ENCODE measurements at places on chromosomes 7 and 10.

DNA sequence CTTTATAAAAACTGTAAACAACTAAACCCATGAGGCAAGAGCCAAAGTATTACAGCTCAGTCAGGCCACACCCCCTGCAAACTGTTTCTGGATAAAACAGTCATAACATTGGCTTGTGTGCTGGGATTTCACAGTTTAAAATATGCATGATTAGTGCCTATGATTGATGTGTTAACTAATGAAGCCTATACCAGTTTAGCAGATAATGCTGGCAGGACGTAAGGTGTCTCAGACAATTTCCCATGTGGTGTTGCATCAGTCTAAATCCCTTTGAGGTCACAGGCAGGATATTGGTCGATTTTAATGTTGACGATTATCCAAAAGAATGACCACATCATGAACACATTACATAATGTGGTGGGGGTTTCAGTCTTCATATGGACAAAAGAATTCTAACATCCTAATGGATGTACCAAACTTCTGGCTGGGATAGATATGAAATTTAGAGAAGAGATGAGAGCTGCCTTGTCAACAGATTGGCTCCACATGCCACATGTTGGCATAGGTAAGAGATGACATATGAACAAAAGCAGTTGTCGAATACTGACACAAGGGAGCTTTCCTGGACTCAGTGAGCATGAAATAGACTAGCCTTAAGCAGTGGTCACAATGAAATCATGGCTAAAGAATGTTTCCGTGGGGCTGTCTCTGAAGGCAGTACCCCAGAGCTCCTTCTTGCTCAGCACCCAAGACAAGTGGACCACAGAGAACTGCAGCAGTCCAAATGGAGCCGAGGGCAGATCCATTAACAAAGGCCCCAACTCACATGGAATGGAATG is 445.6 kb downstream of the GFRA1 start:
- no peak for DNase-seq

- DNase-seq, result no peak
Observed at GRCh38 chr7:18119985-18120384, 92.3 kb upstream of the PRPS1L1 start.

DNA sequence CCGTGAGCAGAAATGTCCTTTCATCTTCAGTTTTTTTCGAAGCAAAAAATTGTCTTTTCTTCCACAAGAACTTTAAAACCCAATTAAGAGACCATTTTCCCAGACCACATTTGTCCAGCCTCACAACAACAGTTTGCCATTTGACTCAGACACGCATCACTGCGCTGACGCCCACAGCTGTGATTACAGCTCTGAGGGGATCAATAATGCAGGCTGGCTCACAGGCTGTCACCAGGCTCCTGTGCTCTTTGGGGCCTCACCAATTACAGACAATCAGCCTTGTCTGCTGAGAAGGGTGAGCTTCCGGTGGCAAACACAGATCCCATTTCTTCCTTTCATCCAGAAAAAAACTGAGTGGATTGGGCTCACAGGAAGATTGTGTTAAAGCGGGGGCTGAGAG is 33.3 kb downstream of the DDC start:
- no peak for DNase-seq

- no peak for DNase-seq
Observed at GRCh38 chr7:55164527-55164926, 145.7 kb downstream of the EGFR start.

DNA sequence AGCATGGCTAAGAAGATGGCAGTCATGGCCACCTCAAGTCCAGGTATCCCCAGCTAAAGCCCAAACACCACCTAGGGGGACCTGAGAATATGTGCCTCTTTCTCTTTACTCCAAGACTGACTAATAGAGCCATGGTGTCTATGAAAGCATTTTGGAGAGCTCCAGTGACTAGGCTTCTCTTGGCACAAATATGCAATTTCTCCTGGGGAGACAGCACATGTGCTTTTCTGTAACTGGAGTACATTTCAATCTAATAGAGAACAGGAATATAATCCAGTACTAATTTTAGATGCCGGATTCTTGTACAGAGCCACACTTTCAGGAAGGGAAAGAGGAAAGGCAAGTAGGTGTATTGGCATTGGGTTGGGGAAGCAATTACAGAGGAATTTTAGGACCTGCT is 260.1 kb downstream of the BMPER start:
- DNase-seq, result no peak

GRCh38 chr10:131181456-131181855 is 130.1 kb downstream of the TCERG1L start:
- DNase-seq, result no peak
